ENCODE measurements at places on chromosomes 2 and 18.

GRCh38 chr2:147636238-147636882 lies 208.5 kb upstream of the ACVR2A start:
- H3K27me3 ChIP-seq, result no peaks in the 10 kb centered on the region
- no peaks in the 10 kb centered on the region for H3K4me1 ChIP-seq
- H3K36me3 ChIP-seq, result no peaks in the 10 kb centered on the region
- no peak overlapping the region for H3K4me3 ChIP-seq
- DNase-seq, result no peak
- no peak overlapping the region for H3K27ac ChIP-seq

- no peaks in the 10 kb centered on the region for H3K27me3 ChIP-seq
- peaks cover 33% of the 10 kb centered on the region for H3K36me3 ChIP-seq
- no peak overlapping the region for H3K4me3 ChIP-seq
Observed at GRCh38 chr18:21686282-21687105, 18.1 kb downstream of the ABHD3 start.

DNA sequence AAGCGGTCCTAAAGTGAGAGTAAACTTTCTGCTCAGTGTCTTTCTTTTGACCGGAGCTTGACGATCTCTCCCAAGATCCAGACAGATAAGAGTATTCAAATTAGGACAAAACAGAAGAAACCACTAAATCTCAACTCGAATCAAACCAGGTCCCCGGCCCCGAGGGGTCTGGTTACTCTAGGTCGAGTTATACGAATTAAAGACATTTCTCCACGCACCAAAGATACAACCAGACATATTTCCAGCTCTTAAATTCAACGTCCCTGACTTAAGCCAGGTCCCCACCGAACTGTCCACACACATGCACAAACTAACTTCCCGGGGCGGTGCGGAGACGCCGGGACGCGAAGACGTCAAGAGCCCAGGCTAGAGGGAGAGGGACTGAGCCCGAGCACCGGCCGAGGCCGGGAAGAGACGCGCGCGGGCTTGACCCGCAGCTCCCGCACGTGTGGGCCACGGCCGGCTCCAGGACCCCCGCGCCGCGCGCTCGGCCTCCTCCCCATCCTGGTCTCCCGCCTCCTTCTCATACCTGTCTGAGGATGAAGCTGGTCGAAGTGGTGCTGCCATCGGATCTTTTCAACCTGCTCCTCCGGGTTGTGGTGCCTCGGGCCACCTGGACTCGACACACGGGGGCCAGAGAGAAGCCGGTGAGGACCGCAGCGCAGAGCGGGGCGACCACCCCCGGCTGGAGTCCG lies 896 bp downstream of the CACNB4 start:
- peak; percentile 37 for DNase-seq
- H3K4me3 ChIP-seq, result peak overlapping the region; percentile 52
- peaks cover 15% of the 10 kb centered on the region for H3K4me1 ChIP-seq
- no peak overlapping the region for H3K27ac ChIP-seq

GRCh38 chr18:41466436-41467160 lies 488.4 kb upstream of the PIK3C3 start:
- no peak for DNase-seq
- H3K4me1 ChIP-seq, result no peaks in the 10 kb centered on the region
- no peak overlapping the region for H3K4me3 ChIP-seq
- H3K27ac ChIP-seq, result no peak overlapping the region

GRCh38 chr2:47460766-47461165 lies 57.8 kb downstream of the MSH2 start:
- DNase-seq, result peak; percentile 7
- no peak overlapping the region for H3K27ac ChIP-seq
- H3K36me3 ChIP-seq, result peaks cover 26% of the 10 kb centered on the region
